ENCODE measurements at places on chromosomes 12 and 14. TPM values are rescaled to one million over a fixed set of nuclear protein-coding genes. Genes with fewer than 3 reads are reported as not detected.

The BEGAIN gene
- total RNA-seq = 0.20 TPM

The UNC119B gene
- total RNA-seq = 13.5 TPM

The JAG2 gene
- 51.6 TPM for total RNA-seq

The TNFAIP2 gene
- total RNA-seq = 46.0 TPM

The PLBD1 gene
- 0.40 TPM for total RNA-seq

The ORAI1 gene
- total RNA-seq = 6.5 TPM

The TMPRSS12 gene
- total RNA-seq = not detected

The SDR9C7 gene
- not detected for total RNA-seq

The RHOF gene
- total RNA-seq = 2.6 TPM

The EML5 gene
- total RNA-seq = under 0.01 TPM

The KCNK10 gene
- total RNA-seq = not detected

The MMP14 gene
- 80.2 TPM for total RNA-seq

The NEUROD4 gene
- total RNA-seq = not detected

The VSIG10 gene
- 39.4 TPM for total RNA-seq

The GZMH gene
- total RNA-seq = not detected

The SLC10A1 gene
- total RNA-seq = not detected

The ZNF385A gene
- total RNA-seq = 0.65 TPM

The CLEC7A gene
- total RNA-seq = 0.22 TPM

The KRT78 gene
- not detected for total RNA-seq

The TRPV4 gene
- total RNA-seq = 1.3 TPM

The SRRM4 gene
- total RNA-seq = not detected

The KRT71 gene
- not detected for total RNA-seq

The MIP gene
- total RNA-seq = under 0.01 TPM

The BCL2L14 gene
- not detected for total RNA-seq

The OSBPL8 gene
- total RNA-seq = 24.6 TPM

The DEPDC4 gene
- total RNA-seq = 0.20 TPM

The PIANP gene
- not detected for total RNA-seq

The NRXN3 gene
- not detected for total RNA-seq

The TRHDE gene
- not detected for total RNA-seq

The MRPL51 gene
- 121 TPM for total RNA-seq

The PRR13 gene
- total RNA-seq = 14.1 TPM

The SLC15A5 gene
- not detected for total RNA-seq

The CLEC4D gene
- not detected for total RNA-seq

The OTOGL gene
- total RNA-seq = 0.44 TPM

The REM2 gene
- under 0.01 TPM for total RNA-seq

The GARIN6 gene
- not detected for total RNA-seq

The LRRK2 gene
- 0.20 TPM for total RNA-seq

The KLRG1 gene
- 0.22 TPM for total RNA-seq

The BBS10 gene
- 10.7 TPM for total RNA-seq

The ASIC1 gene
- total RNA-seq = not detected
